ENCODE measurements at places on chromosomes 5 and 9. TPM values are rescaled to one million over a fixed set of nuclear protein-coding genes. Genes with fewer than 3 reads are reported as not detected.

The FLT4 gene
- 1.8 TPM for total RNA-seq

The ARHGEF37 gene
- total RNA-seq = 27.5 TPM

GRCh38 chr5:106521701-106522100 is 1149.0 kb downstream of the EFNA5 start:
- H3K27ac ChIP-seq = no peak overlapping the region
- H3K27me3 ChIP-seq = no peaks in the 10 kb centered on the region
- no peaks in the 10 kb centered on the region for H3K36me3 ChIP-seq
- no peak for DNase-seq

- no peaks in the 10 kb centered on the region for H3K4me1 ChIP-seq
- no peaks in the 10 kb centered on the region for H3K36me3 ChIP-seq
- no peak overlapping the region for H3K4me3 ChIP-seq
- H3K27ac ChIP-seq = no peak overlapping the region
- H3K27me3 ChIP-seq = no peaks in the 10 kb centered on the region
Observed at GRCh38 chr5:179119415-179120170, 59.4 kb downstream of the ZNF354C start.

GRCh38 chr9:84111726-84112125 is 131.1 kb downstream of the RMI1 start:
- no peak for DNase-seq
- no peaks in the 10 kb centered on the region for H3K27me3 ChIP-seq
- no peaks in the 10 kb centered on the region for H3K4me1 ChIP-seq
- H3K4me3 ChIP-seq = no peak overlapping the region
- H3K36me3 ChIP-seq = no peaks in the 10 kb centered on the region

DNA sequence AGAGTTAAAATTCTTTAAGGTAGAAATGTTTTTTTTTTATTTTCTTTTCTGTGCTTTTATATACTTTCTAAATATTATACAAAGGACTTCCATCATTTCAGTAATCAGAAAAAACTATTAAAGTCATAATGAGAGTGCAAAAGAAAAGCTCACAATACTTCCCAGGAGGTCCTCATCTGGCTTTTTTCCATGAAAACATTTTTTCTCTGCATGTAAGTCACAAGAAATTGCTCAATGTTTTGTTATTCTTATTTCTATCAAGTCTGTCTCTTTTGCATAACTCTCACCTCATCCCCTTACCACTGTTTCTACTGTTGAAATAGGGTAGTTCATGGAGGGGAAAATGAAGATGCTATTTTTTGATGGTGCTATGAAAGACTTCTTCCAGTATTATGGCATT is 375.0 kb downstream of the TMEM232 start:
- no peak overlapping the region for H3K4me3 ChIP-seq
- H3K36me3 ChIP-seq = no peaks in the 10 kb centered on the region
- H3K27ac ChIP-seq = no peak overlapping the region
- H3K4me1 ChIP-seq = no peaks in the 10 kb centered on the region
- DNase-seq = no peak
- H3K27me3 ChIP-seq = no peaks in the 10 kb centered on the region

GRCh38 chr5:168430296-168430695 is 56.0 kb upstream of the RARS1 start:
- H3K27ac ChIP-seq = no peak overlapping the region
- no peaks in the 10 kb centered on the region for H3K36me3 ChIP-seq
- DNase-seq = peak; percentile 43
- H3K4me1 ChIP-seq = no peaks in the 10 kb centered on the region

- H3K27ac ChIP-seq = no peak overlapping the region
- H3K4me3 ChIP-seq = no peak overlapping the region
- no peaks in the 10 kb centered on the region for H3K27me3 ChIP-seq
- H3K4me1 ChIP-seq = no peaks in the 10 kb centered on the region
- no peak for DNase-seq
Observed at GRCh38 chr5:75707911-75708509, 9.2 kb downstream of the POC5 start.

GRCh38 chr5:56585999-56586691 is 229.2 kb upstream of the MAP3K1 start:
- no peaks in the 10 kb centered on the region for H3K27me3 ChIP-seq
- no peak overlapping the region for H3K4me3 ChIP-seq
- no peaks in the 10 kb centered on the region for H3K4me1 ChIP-seq
- no peaks in the 10 kb centered on the region for H3K36me3 ChIP-seq

DNA sequence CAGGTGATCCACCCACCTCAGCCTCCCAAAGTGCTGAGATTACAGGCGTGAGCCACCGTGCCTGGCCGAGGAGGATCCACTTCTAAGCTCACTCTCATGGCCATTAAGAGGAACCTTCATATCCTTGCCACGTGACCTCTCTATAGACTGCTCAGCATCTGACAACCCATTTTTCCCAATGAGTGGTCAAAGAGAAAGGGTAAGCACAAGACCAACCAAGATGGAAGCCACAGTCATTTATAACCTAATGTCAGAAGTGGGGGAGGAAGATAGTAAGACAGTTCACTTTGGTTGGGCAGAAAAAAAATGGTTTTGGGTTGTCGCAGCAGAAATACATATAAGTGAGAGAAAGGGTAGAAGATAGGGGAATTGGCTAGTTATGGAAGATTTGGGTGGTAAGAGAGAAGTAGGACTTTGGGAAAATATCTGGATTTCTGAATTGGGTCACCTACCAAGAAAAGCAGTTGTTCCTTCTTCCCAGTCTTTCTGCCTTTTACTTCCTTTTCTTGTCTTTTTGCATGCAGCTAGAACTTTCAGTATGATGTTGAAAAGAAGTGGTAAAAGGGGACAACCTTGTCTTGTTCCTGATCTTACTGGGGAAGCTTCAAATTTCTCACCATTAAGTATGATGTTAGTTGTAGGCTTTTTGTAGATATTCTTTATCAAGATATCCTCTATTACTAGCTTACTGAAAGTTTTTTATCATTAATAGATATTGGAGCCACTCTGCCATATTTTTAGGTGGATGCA is 15.6 kb downstream of the SNX2 start:
- no peaks in the 10 kb centered on the region for H3K36me3 ChIP-seq
- DNase-seq = no peak
- H3K27ac ChIP-seq = no peak overlapping the region
- H3K4me1 ChIP-seq = no peaks in the 10 kb centered on the region

Measured in transverse colon (tissue), 4 donors.